ENCODE measurements at places on chromosomes 4 and X. TPM values are rescaled to one million over a fixed set of nuclear protein-coding genes. Genes with fewer than 3 reads are reported as not detected.
A peak's percentile ranks its signal among the peaks of the same experiment; 100 is the strongest.

- no peak for DNase-seq
- H3K27ac ChIP-seq, result no peak overlapping the region
- H3K4me3 ChIP-seq, result no peak overlapping the region
- peaks cover 19% of the 10 kb centered on the region for H3K4me1 ChIP-seq
- H3K36me3 ChIP-seq, result no peaks in the 10 kb centered on the region
Observed at GRCh38 chr4:8204576-8205227, 5.6 kb downstream of the SH3TC1 start.

GRCh38 chrX:39802354-39802753 lies 295.4 kb downstream of the BCOR start:
- H3K27ac ChIP-seq, result no peak overlapping the region
- H3K4me3 ChIP-seq, result no peak overlapping the region
- H3K36me3 ChIP-seq, result peaks cover 4% of the 10 kb centered on the region
- H3K27me3 ChIP-seq, result no peaks in the 10 kb centered on the region
- peaks cover 5% of the 10 kb centered on the region for H3K4me1 ChIP-seq
- no peak for DNase-seq

The ETDB gene
- total RNA-seq, result not detected

DNA sequence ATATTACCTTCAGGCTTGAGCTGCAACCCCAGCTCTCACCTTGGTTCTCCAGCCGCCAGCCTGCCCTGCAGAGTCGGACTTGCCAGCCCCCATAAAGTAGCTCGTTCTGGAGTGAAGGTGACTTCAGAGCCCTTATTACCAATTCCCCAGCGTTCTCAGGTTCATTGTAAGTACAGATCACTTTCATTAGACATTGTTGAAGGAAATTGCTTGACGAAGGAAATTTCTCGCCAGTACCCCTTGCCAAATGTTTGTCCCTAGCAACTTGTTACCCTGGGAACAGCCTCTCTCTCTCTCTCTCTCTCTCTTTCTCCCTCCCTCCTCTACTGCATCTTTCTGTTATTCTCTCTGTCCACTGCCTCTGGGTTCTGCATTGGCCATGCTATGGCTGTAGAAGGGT lies 153.0 kb downstream of the NWD2 start:
- no peak overlapping the region for H3K27ac ChIP-seq
- H3K4me3 ChIP-seq, result no peak overlapping the region
- no peak for DNase-seq
- H3K27me3 ChIP-seq, result peaks cover 5% of the 10 kb centered on the region

DNA sequence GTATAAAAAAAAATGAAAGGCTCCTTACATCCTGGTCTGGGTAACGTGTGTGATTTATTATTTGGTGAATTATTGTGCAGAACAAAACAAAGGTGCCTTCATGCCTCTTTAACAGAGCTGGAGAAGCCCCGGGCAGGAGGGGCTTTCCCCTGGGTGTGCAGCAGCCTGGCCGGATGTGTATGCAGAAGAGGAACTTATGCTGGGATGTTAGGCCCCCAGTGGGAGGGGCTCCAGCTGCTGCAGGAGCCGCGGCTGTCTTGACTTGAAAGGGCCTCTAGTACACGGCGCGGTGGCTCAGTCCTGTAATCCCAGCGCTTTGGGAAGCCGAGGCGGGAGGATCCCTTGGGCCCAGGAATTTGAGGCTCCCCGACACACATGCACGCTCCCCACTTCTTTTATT lies 16.0 kb downstream of the CCNQ start:
- H3K4me3 ChIP-seq, result peak overlapping the region; percentile 10
- peak; percentile 42 for DNase-seq
- no peak overlapping the region for H3K27ac ChIP-seq
- H3K36me3 ChIP-seq, result peaks cover 14% of the 10 kb centered on the region

DNA sequence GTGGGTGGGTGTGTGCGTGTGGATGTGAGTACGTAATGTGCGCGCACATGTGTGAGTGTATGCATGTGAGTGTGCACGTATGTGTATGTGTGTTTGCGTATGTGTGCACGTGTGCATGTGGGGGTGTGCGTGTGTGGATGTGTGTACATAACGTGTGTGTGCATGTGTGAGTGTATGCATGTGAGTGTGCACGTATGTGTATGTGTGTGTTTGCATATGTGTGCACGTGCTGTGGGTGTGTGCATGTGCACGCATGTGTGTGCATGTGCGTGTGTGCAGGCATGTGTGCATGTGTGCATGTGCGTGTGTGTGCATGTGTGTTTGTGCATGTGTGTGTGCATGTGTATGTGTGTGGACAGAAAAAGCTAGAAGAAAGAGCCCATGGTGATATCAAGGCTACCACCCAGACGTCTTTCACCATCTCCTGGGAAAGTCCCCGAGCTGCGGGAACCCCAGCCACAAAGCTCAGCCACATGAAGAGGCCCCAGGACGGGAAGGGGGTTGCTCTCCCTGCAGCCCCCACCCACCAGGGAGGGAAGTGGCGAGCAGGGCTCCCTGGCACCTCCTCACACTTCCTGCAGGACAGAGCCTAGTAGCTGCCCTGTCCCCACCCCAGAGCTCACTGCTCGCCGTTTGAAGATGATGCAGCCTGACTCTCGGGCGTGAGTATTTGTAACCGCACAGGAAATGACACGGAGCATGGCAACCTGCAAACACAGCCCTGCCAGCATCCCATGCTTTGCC lies 108.3 kb downstream of the DCTD start:
- peaks cover 15% of the 10 kb centered on the region for H3K27me3 ChIP-seq
- peak; percentile 71 for DNase-seq
- H3K27ac ChIP-seq, result no peak overlapping the region
- peak overlapping the region; percentile 15 for H3K4me3 ChIP-seq
- H3K36me3 ChIP-seq, result peaks cover 6% of the 10 kb centered on the region
- peaks cover 19% of the 10 kb centered on the region for H3K4me1 ChIP-seq

The SMPX gene
- total RNA-seq, result not detected

The RAB41 gene
- total RNA-seq, result not detected

GRCh38 chr4:96131186-96131585 lies 291.3 kb downstream of the PDHA2 start:
- DNase-seq, result no peak
- no peak overlapping the region for H3K4me3 ChIP-seq
- H3K27ac ChIP-seq, result no peak overlapping the region
- no peaks in the 10 kb centered on the region for H3K36me3 ChIP-seq
- no peaks in the 10 kb centered on the region for H3K4me1 ChIP-seq
- no peaks in the 10 kb centered on the region for H3K27me3 ChIP-seq

DNA sequence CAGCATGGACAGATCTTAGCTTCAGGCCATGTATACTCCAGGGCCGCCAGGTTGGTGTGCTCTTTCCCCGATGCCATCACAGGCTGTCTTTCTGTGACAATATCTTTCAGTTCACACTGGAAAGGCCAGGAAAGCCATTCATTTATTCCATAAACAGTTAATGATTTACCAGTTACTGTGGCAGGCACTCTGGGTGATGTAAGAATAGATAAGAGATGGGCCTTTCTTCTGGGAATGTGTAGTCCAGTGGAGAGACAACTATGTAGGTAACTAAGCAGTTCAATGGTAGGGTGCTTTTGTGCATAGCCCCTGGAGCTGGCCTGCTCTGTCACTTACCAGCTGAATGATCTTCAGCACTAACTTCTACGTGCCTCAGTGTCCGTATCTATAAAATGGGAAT lies 46.3 kb upstream of the LEF1 start:
- H3K27ac ChIP-seq, result no peak overlapping the region
- no peak overlapping the region for H3K4me3 ChIP-seq
- DNase-seq, result no peak

GRCh38 chrX:11059933-11060332 lies 51.2 kb upstream of the HCCS start:
- no peaks in the 10 kb centered on the region for H3K27me3 ChIP-seq
- no peak for DNase-seq
- no peak overlapping the region for H3K27ac ChIP-seq
- no peaks in the 10 kb centered on the region for H3K36me3 ChIP-seq
- no peaks in the 10 kb centered on the region for H3K4me1 ChIP-seq

- peak overlapping the region; percentile 89 for H3K4me3 ChIP-seq
- peaks cover 56% of the 10 kb centered on the region for H3K4me1 ChIP-seq
- H3K27ac ChIP-seq, result peak overlapping the region; percentile 99
- DNase-seq, result no peak
- H3K36me3 ChIP-seq, result peaks cover 37% of the 10 kb centered on the region
- H3K27me3 ChIP-seq, result no peaks in the 10 kb centered on the region
Observed at GRCh38 chrX:79162076-79162475, 17.6 kb downstream of the GPR174 start.

DNA sequence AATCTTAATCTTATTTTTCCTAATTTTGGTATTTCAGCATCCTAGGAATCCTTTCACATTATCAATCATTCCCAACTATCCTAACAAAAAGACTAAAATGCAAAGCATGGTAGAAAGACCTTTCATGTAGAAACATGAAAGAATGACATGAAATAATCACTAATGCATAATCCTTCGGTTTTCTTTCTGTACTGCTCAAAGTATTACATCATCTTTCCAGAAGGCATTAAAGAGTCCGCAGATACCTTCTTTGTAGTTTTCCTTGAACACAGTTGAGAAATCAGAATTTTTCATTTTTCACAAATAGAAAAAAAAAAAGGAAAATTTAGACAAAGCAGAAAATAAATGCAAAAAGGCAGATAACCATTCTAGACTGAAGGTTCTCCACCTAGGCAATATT lies 11.5 kb downstream of the RCHY1 start:
- DNase-seq, result no peak
- no peak overlapping the region for H3K27ac ChIP-seq
- no peak overlapping the region for H3K4me3 ChIP-seq
- peaks cover 14% of the 10 kb centered on the region for H3K4me1 ChIP-seq

DNA sequence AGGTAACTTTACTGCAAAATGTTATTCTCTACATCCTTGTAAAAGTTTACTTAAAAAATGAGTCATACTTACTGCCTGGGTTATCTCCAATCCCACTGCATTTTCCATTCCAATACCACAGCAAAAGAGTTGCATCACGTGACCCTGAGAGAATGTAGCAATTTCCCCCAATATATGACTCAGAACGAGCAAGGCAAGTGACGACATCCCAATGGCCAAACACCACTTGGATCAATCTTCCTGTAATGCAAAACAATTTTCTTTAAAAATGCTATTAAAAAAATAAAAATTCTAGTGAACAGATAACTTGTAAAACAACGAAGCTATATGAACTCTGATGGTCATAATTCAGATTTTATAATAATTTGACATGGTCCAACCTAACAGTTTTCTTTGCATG lies 224.3 kb downstream of the DCLK2 start:
- peak overlapping the region; percentile 55 for H3K27ac ChIP-seq
- H3K36me3 ChIP-seq, result peaks cover 11% of the 10 kb centered on the region
- DNase-seq, result peak; percentile 10
- H3K4me1 ChIP-seq, result peaks cover 13% of the 10 kb centered on the region
- H3K27me3 ChIP-seq, result no peaks in the 10 kb centered on the region

The TMPRSS11E gene
- total RNA-seq, result not detected

The FGA gene
- not detected for total RNA-seq

GRCh38 chr4:190019023-190019858 lies 7.8 kb downstream of the FRG2 start:
- DNase-seq, result no peak
- peak overlapping the region; percentile 9 for H3K4me3 ChIP-seq
- H3K27ac ChIP-seq, result peak overlapping the region; percentile 70
- peaks cover 56% of the 10 kb centered on the region for H3K27me3 ChIP-seq

GRCh38 chrX:153214934-153215333 lies 35.9 kb downstream of the MAGEA1 start:
- DNase-seq, result no peak
- no peaks in the 10 kb centered on the region for H3K4me1 ChIP-seq
- H3K4me3 ChIP-seq, result no peak overlapping the region
- no peak overlapping the region for H3K27ac ChIP-seq
- peaks cover 9% of the 10 kb centered on the region for H3K27me3 ChIP-seq
- no peaks in the 10 kb centered on the region for H3K36me3 ChIP-seq

DNA sequence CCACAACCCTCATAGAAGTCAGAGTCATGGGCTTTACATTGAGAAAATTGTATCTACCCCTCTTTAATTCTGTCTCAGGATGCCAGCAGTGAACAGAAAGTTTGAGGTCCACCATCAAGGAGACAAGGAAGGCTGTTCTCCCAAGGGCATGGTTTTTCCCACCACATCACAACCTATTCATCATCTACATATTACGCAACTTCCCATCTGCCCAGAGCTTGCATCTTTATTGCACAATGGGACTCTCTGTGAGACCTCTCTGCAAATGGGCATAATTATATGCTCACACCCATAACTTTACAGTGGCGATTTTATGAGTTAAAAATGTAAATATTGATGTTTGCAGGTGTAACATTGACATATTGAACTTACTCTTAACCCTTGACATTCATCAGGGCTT lies 38.9 kb downstream of the PAGE2 start:
- H3K4me3 ChIP-seq, result no peak overlapping the region
- H3K36me3 ChIP-seq, result no peaks in the 10 kb centered on the region
- H3K27ac ChIP-seq, result no peak overlapping the region
- peaks cover 4% of the 10 kb centered on the region for H3K27me3 ChIP-seq
- H3K4me1 ChIP-seq, result no peaks in the 10 kb centered on the region

GRCh38 chr4:107318078-107318477 lies 282.0 kb upstream of the DKK2 start:
- no peak overlapping the region for H3K27ac ChIP-seq
- no peak overlapping the region for H3K4me3 ChIP-seq
- H3K36me3 ChIP-seq, result no peaks in the 10 kb centered on the region
- no peak for DNase-seq
- no peaks in the 10 kb centered on the region for H3K27me3 ChIP-seq

GRCh38 chr4:2186133-2186864 lies 55.6 kb downstream of the HAUS3 start:
- no peak overlapping the region for H3K27ac ChIP-seq
- no peaks in the 10 kb centered on the region for H3K36me3 ChIP-seq
- H3K4me1 ChIP-seq, result peaks cover 9% of the 10 kb centered on the region
- no peak overlapping the region for H3K4me3 ChIP-seq
- DNase-seq, result no peak

DNA sequence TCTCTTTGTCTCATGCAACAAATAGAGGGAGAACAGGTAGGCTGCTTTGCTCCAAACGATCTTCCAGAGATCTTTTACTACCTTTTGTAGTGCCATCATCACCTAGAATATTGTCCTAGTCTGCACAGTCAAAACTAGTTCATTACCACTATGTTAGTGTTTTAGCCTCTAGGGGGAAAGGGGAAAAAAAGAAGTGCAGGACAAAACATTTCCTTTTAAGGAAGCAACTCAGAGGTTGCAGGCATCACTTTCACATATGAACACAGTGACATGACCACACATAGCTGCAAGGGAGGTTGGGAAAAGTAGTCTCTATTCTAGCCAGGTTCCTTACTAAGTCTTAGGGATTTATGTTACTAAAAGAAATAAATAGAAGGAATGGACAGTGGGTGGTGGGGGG lies 39.3 kb upstream of the RAP2C start:
- H3K27me3 ChIP-seq, result no peaks in the 10 kb centered on the region
- H3K4me3 ChIP-seq, result no peak overlapping the region
- no peaks in the 10 kb centered on the region for H3K36me3 ChIP-seq
- H3K4me1 ChIP-seq, result no peaks in the 10 kb centered on the region
- no peak for DNase-seq

DNA sequence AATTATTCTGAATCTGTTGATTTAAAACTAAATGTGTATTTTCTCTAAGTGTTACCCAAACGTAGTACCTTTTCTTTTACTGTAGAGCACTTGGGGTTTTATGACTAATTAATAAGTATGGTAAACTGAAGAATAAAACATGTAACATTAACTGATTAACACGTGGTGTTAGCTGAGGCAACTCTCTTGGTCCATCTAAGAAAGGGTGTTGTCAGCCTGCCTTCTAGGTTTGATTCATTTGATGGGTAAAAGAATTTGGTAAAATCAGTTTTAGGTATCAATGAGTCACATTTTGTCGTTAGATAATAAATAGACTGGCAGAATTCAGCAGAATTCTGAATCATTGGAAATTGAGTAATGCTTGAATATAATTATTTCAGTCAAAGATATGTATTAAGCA lies 99.7 kb downstream of the AFF1 start:
- no peaks in the 10 kb centered on the region for H3K36me3 ChIP-seq
- no peak overlapping the region for H3K27ac ChIP-seq
- peaks cover 29% of the 10 kb centered on the region for H3K4me1 ChIP-seq
- DNase-seq, result no peak
- no peaks in the 10 kb centered on the region for H3K27me3 ChIP-seq

The ADH7 gene
- total RNA-seq, result not detected
